ENCODE measurements at places on chromosomes 12 and 14. TPM values are rescaled to one million over a fixed set of nuclear protein-coding genes. Genes with fewer than 3 reads are reported as not detected.
A peak's percentile ranks its signal among the peaks of the same experiment; 100 is the strongest.

DNA sequence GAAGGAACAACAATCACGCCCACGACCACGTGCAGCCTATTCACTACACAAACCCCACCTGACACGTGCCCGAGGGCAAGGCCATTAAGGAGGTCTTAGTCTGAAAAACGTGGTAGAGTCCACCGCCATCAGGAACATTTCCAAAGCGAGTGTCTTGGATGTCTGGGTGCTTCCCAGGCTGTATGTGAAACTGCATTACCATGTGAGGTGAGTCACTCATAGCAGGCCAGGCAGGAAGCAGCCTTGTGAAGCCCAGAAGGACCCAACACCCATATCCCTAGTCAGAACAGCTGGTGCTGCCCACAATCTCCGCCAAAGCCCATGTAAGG is 3.3 kb upstream of the KRT79 start:
- H3K36me3 ChIP-seq, result no peaks in the 10 kb centered on the region
- H3K4me3 ChIP-seq, result no peak overlapping the region
- peak; percentile 12 for DNase-seq

DNA sequence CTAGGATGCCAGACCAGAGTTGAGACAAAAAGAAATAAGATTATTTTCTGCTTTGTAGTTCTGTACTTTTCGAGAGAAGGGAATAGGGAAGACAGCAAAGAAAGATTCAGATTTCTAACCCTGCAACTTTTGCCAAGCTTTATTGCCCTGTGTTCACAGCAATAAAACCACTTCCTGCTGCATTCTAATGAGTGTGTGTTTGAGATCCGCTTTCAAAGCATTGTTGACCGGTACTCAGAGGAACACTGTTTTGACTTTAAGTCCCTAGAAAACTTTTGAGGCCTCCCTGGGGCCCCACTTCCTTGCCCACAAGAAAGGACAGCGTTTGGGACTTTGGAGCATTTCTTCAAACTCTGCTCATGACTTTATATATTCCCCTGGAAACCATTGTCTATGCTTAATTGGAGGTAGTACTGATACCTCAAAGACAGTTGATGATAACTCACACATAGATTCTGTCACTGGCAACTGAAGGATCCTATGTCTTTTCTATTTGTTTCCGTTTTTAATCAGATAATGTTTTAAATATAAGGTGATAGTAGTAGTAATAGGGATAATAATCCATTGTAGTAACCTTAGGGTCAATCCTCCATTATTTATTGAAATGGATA is 1.3 kb downstream of the RNASE6 start:
- DNase-seq, result peak; percentile 32
- no peaks in the 10 kb centered on the region for H3K36me3 ChIP-seq
- peaks cover 29% of the 10 kb centered on the region for H3K4me1 ChIP-seq
- peak overlapping the region; percentile 64 for H3K4me3 ChIP-seq
- H3K27me3 ChIP-seq, result no peaks in the 10 kb centered on the region

Gene FZD10
- not detected for total RNA-seq

Gene PLEK2
- 4.1 TPM for total RNA-seq

- H3K4me1 ChIP-seq, result peaks cover 42% of the 10 kb centered on the region
- H3K27ac ChIP-seq, result no peak overlapping the region
- no peak overlapping the region for H3K4me3 ChIP-seq
- no peaks in the 10 kb centered on the region for H3K27me3 ChIP-seq
- no peak for DNase-seq
Measured at GRCh38 chr14:65565948-65566347, 153.4 kb downstream of the FUT8 start.

DNA sequence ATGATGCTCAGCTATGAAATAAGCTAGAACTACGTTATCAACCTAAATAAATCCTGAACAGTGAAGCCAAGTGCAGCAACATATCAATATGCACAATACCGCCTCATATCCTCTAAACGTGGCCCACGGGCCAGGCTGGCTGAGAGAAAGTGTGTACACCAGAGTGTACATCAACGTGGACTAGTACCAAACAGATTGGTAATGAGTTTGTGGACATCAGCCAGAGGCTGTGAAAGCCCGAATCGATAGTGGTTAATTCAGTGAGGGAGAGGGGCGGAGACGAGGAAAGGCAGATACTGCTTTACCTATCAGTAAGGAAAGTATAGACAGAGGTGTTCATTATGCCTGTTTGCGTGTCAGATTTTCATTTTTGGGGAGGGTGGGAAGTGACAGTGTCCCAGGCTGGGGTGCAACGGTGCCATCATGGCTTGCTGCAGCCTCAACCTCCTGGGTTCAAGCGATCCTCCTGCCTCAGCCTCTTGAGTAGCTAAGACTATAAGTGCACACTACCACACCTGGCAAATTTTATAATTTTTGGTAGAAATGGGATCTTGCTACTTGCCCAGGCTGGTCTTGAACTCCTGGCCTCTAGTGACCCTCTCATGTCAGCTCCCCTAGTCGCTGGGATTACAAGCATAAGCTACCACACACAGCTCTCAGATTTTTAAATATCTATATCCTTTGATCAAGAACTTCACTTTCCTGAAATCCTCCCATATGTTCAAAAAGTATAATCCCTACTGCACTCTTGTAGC is 50.1 kb downstream of the ANAPC7 start:
- no peak overlapping the region for H3K4me3 ChIP-seq
- H3K27ac ChIP-seq, result no peak overlapping the region
- no peak for DNase-seq
- no peaks in the 10 kb centered on the region for H3K27me3 ChIP-seq
- H3K4me1 ChIP-seq, result peaks cover 33% of the 10 kb centered on the region

- no peak overlapping the region for H3K27ac ChIP-seq
- no peak for DNase-seq
- H3K4me3 ChIP-seq, result peak overlapping the region; percentile 32
- peaks cover 19% of the 10 kb centered on the region for H3K4me1 ChIP-seq
- H3K36me3 ChIP-seq, result no peaks in the 10 kb centered on the region
Measured at GRCh38 chr12:111035578-111036301, 115.4 kb upstream of the MYL2 start.

Measured in activated CD4-positive, alpha-beta memory T cell treated with anti-CD3 and anti-CD28 coated beads for 36 hours (primary cell).